Osteoblast (primary cell): ENCODE measurements at places on chromosomes 4 and X. TPM values are rescaled to one million over a fixed set of nuclear protein-coding genes. Genes with fewer than 3 reads are reported as not detected.

DNA sequence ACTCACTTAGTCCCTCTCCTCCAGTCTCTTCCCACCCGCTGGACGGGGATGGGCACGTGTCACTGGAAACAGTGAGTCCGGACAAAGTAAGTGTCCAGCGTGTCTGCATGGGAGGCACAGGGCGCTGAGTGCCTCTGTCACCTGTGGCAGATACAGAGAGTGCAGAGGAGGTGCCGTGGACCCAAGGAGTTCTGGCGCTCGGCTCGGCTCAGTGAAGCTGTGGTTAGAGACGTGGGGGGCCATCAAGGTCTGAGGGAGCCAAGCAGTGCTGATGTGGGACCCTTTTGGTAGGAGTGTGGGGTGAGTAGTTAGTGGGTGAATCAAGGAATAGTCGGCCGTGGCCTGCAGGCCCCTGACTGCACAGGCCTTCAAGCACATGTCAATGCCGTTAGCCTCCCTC lies 40.1 kb upstream of the MSANTD1 start:
- peaks cover 59% of the 10 kb centered on the region for H3K36me3 ChIP-seq
- H3K4me3 ChIP-seq = no peak overlapping the region
- H3K27ac ChIP-seq = no peak overlapping the region
- no peaks in the 10 kb centered on the region for H3K4me1 ChIP-seq
- no peak for DNase-seq

DNA sequence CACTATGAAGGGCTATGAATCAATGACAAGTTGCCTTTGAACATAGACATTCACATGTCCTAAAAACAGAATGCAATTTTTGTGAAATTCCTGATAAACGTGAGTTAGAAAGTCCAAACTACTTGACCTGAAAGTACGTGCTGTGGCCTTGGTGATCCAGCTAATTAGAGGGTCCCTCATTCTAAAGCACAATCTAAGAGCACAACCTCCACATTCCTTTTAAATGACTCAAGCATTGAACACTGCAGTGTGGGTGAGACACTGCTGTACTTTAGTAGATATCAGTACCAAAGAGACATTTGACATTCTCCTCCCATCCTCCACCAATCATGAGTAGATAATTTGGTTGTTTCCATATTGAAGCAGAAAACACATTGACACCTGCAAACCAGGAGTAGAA lies 73.5 kb downstream of the FAM47B start:
- no peaks in the 10 kb centered on the region for H3K36me3 ChIP-seq
- no peak overlapping the region for H3K27ac ChIP-seq
- no peak for DNase-seq
- no peaks in the 10 kb centered on the region for H3K4me1 ChIP-seq
- H3K4me3 ChIP-seq = no peak overlapping the region

GRCh38 chr4:6987588-6987961 lies 55.6 kb upstream of the TADA2B start:
- H3K4me1 ChIP-seq = peaks cover 32% of the 10 kb centered on the region
- H3K4me3 ChIP-seq = peak overlapping the region; percentile 84
- H3K27ac ChIP-seq = peak overlapping the region; percentile 80
- H3K36me3 ChIP-seq = no peaks in the 10 kb centered on the region
- peak; percentile 68 for DNase-seq

DNA sequence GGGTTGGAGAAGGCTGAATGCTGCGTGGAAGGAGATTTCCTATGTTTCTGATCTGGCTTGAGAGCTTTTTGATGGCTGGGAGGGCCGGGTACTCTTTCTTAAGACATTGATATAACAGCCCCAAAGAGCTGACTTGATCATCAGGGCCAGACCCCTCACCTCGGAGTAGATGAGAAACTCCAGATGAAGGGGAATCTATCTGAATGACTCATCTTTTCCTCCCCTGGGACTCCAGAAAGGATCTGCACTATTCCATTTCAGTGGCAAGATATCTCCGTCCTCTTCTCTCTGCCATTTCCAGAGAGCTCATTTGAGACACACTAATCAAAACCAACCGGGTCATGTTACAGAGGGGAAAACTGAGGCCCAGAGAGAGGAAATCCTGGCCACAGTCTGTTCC lies 92.9 kb upstream of the MSX1 start:
- H3K27me3 ChIP-seq = no peaks in the 10 kb centered on the region
- no peaks in the 10 kb centered on the region for H3K36me3 ChIP-seq
- no peak overlapping the region for H3K4me3 ChIP-seq
- no peak overlapping the region for H3K27ac ChIP-seq
- H3K4me1 ChIP-seq = no peaks in the 10 kb centered on the region

The SMAD1 gene
- total RNA-seq = 30.4 and 33.0 TPM in 2 replicates

The GPM6B gene
- 1.1 and 1.8 TPM in 2 replicates for total RNA-seq

The COX7B2 gene
- not detected in 2 replicates for total RNA-seq

The ELF2 gene
- 52.1 and 54.8 TPM in 2 replicates for total RNA-seq

DNA sequence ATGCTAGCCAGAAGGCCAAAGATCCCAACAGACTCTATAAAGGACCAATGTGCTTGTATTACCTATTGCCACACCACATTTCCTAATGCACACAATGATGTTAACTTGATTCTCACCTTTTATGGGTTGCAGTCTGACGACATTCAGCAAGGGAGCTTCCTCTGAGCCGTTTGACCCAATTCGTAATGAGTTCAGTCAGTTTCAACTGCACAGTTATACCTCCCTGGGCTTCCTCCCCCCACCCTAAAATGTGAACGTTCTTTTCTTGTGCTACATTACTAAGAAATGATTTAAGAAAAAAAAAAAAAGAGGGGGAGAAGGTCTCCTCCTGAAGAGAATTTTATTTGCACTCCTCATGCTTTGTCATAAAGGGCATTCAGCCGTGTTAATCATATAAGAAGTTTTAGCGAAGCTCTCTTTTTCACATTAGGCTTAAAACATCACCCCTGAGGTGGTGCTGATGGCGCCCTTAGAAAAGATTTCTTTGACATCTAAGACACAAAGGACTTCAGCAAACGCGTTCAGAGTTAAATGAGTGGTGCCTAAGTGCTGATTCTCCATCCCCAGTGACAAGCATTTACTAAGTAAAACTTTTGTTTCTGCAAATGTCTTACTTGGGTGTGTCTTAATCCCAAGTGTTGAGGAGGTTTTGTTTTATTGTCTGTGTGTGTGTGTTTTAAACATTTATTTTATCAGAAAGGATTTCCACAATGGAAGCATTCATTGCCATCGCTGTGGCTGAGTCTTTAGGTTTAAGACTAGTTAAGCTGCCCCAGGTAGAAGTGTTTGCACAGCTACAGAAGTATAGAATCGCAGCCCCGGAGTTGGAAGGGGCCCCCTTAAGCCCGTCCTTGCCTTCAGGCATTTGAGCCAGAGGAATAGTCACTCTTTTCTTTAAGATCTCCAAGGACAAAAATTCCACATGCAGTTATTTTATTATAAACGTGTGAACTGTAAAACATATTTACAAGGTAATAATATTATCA lies 15.2 kb upstream of the GPC3 start:
- no peaks in the 10 kb centered on the region for H3K4me1 ChIP-seq
- no peak overlapping the region for H3K4me3 ChIP-seq
- H3K36me3 ChIP-seq = no peaks in the 10 kb centered on the region
- DNase-seq = no peak

- H3K36me3 ChIP-seq = no peaks in the 10 kb centered on the region
- DNase-seq = no peak
- H3K4me3 ChIP-seq = no peak overlapping the region
- no peak overlapping the region for H3K27ac ChIP-seq
Observed at GRCh38 chrX:10041383-10041782, 74.2 kb downstream of the CLDN34 start.

The CHST7 gene
- 6.5 and 8.0 TPM in 2 replicates for total RNA-seq

DNA sequence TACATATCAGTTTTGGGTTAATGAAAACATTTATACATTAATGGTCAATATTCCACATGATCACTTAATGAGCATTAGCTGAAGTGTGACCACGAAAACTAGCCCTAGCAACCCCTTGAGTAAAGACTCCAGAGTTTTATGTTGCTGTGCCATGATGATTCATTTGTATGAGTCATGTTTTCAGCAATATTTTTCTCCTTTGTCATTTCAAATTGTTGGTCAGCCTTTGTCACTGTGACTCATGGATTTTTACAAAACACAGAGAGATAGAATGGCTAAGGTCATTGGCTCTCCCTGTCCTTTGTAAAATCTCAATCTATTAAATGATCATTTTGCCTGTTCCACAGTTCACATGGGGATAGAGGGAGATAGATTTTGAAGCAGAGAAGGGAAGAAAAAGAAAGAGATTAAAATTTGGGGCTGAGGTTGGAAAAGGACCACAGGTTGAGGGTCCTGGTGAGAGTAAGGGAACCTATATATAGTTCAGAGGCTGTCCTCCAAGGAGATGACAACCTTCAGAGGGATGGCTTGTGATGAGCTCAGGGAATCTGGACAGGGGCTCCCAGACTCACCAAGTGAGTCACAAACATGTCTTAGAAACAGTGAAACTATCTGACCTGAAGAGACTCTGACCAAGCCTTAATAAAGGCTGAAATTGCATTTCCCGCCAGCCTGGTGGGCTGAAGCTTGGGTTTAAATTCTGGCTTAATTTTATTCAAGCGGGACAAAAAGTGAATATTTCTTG lies 25.6 kb downstream of the NR0B1 start:
- H3K4me3 ChIP-seq = no peak overlapping the region
- no peak for DNase-seq
- H3K27me3 ChIP-seq = no peaks in the 10 kb centered on the region
- peaks cover 15% of the 10 kb centered on the region for H3K4me1 ChIP-seq

GRCh38 chr4:121669163-121669550 lies 27.6 kb downstream of the ANXA5 start:
- H3K4me1 ChIP-seq = peaks cover 44% of the 10 kb centered on the region
- no peaks in the 10 kb centered on the region for H3K27me3 ChIP-seq
- DNase-seq = no peak
- H3K27ac ChIP-seq = peak overlapping the region; percentile 93

DNA sequence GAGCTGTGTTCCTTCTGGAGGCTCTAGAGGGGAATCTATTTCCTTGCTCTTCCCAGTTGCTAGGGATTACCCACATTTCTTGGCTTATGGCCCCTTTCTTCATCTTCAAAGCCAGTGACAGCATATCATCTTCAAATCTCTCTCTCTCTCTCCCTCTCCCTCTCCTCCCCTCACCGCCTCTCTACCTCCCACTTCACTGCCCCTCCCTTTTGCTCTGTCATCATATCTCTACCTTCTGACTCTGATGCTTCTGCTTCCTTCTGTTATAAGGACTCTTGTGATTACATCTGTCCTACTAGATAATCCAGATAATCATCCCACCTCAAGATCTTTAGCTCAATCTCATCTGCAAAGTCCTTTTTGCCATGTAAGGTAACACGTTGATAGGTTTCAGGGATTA lies 93.1 kb upstream of the TEX13D start:
- no peaks in the 10 kb centered on the region for H3K4me1 ChIP-seq
- no peaks in the 10 kb centered on the region for H3K27me3 ChIP-seq
- no peak for DNase-seq
- no peak overlapping the region for H3K4me3 ChIP-seq

DNA sequence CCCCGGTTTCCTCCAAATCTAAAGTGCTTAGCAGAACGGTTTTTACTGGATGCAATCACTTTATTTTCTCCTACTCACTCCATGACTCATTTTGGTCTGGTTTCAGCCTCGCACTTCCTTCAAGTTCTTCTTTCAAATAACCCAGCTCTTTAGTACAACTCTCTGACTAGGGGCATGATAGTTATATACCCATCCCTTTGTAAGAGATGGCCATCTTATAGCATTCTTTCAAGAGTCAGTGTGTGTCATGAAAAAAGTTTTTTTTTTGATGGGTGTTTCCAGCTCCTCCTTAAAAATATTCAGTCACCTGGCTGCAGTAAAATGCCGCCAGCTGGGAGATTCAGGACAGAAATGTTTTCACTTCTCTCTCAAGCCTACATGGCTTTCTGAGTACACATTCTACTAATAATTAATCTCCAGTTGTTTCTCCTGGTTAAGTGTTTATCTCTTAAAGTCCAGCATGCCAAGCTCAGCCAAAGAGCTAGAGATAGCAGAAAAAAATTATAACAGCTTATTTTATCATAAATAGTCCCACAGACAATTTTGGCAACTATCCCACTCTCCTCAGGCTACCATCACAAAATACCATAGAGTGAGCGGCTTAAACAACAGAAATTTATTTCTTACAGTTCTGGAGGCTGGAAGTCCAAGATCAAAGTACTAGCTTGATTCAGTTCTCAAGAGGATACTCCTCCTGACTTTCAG lies 139.3 kb downstream of the GASK1B start:
- no peak overlapping the region for H3K4me3 ChIP-seq
- DNase-seq = peak; percentile 30
- H3K36me3 ChIP-seq = no peaks in the 10 kb centered on the region
- peaks cover 10% of the 10 kb centered on the region for H3K4me1 ChIP-seq
- no peak overlapping the region for H3K27ac ChIP-seq

- no peaks in the 10 kb centered on the region for H3K36me3 ChIP-seq
- no peak overlapping the region for H3K4me3 ChIP-seq
- peaks cover 2% of the 10 kb centered on the region for H3K27me3 ChIP-seq
- H3K27ac ChIP-seq = no peak overlapping the region
- peaks cover 8% of the 10 kb centered on the region for H3K4me1 ChIP-seq
- DNase-seq = no peak
Observed at GRCh38 chrX:41689711-41690110, 938 bp downstream of the GPR34 start.

The GLRB gene
- 27.1 and 32.4 TPM in 2 replicates for total RNA-seq

DNA sequence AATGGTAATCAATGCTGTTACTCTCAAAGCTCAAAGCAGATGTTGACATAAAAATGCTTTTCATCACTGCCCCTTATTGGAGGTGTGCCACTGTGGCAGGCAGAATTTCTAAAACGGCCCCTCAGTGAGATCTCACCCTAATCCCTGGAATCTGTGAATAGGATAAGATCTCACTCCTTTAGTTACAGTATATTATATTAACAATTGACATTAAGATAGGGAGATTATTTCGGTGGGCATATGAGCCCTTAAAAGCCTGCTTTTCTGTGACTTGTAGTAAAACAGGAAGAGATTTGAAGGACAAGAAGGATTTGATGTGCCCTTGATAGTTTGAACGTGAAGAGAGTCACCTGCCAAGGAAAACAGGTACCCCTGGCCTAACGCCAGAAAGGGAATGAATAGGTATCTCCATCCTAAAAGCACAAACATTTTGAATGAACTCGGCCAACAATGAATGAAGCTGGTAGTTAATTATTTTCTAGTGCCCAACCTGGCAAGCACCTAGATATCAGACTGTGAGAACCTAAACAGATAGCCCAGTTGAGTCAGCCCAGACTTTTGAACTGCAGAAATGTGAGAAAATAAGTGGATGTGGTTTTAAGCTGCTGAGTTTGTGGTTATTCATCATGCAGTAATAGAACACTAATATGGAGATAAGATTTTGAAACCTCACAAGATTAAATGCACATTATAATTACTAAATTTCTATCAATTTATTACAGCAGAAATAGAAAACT lies 881.6 kb downstream of the PCDH18 start:
- no peak overlapping the region for H3K27ac ChIP-seq
- H3K4me1 ChIP-seq = no peaks in the 10 kb centered on the region
- DNase-seq = no peak
- H3K27me3 ChIP-seq = no peaks in the 10 kb centered on the region
